Colonic mucosa (tissue), 4 donors: ENCODE measurements at places on chromosomes 6 and 20. TPM values are rescaled to one million over a fixed set of nuclear protein-coding genes. Genes with fewer than 3 reads are reported as not detected.

- no peak for DNase-seq
Measured at GRCh38 chr6:47974106-47974505, 136.9 kb downstream of the PTCHD4 start.

- no peak for DNase-seq
Measured at GRCh38 chr6:109194880-109195279, 99.6 kb downstream of the CEP57L1 start.

The RCAN2 gene
- total RNA-seq = 7.0 TPM

The E2F3 gene
- 11.2 TPM for total RNA-seq
